ENCODE measurements at places on chromosomes 4 and X.

- no peak for DNase-seq
These were observed 83.8 kb upstream of the MAML3 start for GRCh38 chr4:140237616-140238350.

DNA sequence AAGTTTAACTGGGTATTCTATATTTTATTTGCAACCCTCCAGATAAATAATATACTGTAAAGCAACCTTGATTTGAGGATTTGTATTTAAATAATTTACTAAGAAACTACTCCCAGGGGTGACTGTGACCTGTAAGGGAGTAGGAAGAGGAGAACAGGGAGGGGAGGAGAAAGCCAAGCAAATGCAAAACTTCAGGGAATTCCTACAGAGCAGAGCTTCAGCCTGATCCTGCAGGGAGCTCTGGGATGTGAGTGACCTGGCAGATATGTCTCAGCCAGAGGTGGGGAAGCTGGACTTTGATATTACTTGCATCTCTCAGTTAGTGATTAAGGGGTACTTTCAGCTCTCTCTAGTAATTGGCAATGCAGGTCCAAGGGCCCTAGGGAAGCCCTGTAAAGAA is 302.0 kb downstream of the FRMPD4 start:
- DNase-seq = no peak

DNA sequence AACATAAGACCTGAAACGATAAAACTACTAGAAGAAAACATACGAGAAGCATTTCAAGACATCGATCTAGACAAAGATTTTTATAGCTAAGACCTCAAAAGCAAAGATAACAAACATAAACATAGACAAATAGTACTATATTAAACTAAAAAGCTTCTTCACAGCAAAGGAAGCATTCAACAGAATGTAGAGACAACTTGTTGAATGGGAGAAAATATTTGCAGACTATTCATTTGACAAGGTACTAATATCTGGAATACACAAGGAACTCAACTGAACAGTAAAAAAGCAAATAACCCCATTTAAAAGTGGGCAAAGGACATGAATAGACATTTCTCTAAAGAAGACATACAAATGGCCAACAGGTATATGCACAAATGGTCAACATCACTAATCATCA is 49.8 kb downstream of the MANBA start:
- no peak for DNase-seq

GRCh38 chrX:132046533-132046932 is 23.4 kb downstream of the STK26 start:
- DNase-seq = no peak

DNA sequence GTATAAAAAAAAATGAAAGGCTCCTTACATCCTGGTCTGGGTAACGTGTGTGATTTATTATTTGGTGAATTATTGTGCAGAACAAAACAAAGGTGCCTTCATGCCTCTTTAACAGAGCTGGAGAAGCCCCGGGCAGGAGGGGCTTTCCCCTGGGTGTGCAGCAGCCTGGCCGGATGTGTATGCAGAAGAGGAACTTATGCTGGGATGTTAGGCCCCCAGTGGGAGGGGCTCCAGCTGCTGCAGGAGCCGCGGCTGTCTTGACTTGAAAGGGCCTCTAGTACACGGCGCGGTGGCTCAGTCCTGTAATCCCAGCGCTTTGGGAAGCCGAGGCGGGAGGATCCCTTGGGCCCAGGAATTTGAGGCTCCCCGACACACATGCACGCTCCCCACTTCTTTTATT is 16.0 kb downstream of the CCNQ start:
- DNase-seq = no peak

DNA sequence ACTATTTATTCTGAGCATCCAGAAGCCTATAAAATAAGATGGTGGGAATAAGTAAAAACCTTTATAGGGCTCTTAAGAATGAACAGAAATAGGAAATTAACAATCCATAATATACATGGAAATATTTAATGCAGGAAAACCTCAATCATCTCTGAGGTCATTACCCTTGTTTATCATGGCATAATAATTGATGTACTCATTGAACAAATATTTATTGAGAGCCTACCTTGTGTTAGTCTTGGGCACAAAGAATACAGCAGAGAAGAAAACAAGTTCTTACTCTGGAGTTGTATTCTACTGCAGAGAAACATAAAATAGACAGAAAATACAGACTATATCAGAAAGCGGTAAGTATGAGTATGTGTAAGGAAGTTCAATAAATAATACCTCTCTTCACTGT is 167.2 kb downstream of the COX18 start:
- no peak for DNase-seq

DNA sequence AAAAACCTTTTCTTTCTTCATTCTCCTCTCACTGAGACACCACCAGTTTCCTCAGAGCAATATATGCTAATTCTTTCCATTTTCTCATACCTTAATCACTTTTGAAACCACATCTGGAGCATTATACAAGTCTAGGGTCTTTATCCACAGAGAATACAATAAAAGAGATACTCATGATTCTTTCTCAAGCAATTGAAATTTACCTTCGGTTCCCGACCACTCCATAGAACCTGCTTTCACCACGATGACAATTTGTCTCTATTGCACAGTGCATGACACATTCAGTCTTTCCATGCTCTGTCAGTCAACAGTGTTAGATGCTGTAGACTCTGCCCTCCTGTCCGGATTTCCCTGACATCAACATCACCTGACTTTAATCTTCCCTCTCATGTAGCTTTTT is 409.3 kb upstream of the NWD2 start:
- no peak for DNase-seq

GRCh38 chr4:139267301-139267700 is 12.7 kb downstream of the MGARP start:
- DNase-seq = no peak

DNA sequence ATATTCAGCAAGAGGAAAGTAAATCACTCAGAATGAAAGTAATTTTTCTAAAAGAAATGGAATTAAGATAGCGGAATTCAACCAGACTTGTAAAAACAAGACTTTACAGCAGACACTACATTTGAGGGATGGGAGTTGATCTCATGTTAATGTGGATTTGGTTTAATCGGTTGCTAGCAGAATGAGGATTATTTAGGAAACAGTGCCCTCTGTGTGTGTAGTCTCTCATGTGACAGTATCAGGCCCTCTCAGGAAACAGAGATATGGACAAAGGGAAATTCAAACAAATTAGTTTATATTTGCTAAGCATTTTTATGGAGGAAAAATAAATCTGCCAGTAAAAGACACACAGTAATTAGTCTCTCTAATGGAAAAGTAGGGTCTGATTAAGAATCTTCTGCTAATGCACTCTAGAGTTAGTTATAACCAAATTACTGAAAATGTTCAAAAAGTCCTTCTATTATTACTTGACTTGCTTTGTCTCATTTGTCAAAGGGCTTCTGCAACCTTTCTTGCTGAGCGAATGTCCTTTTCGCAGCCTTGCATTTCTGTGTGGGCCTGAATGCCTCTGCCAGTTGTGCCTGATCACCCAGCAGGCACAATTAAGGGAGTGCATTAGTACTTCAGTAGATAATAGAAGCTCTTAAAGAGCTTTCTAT is 1282.3 kb upstream of the TENM3 start:
- no peak for DNase-seq

GRCh38 chrX:20294284-20294683 is 27.6 kb upstream of the RPS6KA3 start:
- no peak for DNase-seq

- DNase-seq = no peak
These were observed 136.6 kb downstream of the AFF1 start for GRCh38 chr4:87071401-87071800.

- no peak for DNase-seq
These were observed 10.3 kb downstream of the PLCXD1 start for GRCh38 chrX:291411-291901.

GRCh38 chrX:96705905-96706304 is 21.3 kb downstream of the DIAPH2 start:
- no peak for DNase-seq

GRCh38 chr4:123325241-123325681 is 71.3 kb upstream of the SPRY1 start:
- DNase-seq = no peak

- DNase-seq = no peak
These were observed 1.4 kb downstream of the XK start for GRCh38 chrX:37686996-37687395.

DNA sequence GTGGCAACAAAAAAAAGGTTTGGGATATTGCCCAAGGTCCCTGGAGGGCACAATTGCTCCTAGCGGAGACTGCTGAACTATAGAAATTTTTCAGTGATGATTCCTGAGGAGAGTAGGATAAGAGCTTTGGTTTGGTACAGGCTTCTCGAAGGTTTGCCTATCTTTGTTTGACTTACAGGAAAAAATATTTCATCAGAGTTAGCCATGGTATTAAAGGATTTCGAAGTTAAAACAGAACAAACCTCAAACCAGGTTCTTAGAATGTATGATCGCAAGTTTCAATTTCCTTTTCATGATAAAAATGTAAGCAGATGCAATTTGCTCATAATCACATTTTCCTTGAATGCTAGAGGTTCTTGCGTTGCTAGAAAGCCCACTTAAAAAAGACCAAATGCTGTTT is 1.7 kb downstream of the EGFL6 start:
- DNase-seq = no peak

- DNase-seq = no peak
These were observed 1.5 kb downstream of the MND1 start for GRCh38 chr4:153346031-153346430.

DNA sequence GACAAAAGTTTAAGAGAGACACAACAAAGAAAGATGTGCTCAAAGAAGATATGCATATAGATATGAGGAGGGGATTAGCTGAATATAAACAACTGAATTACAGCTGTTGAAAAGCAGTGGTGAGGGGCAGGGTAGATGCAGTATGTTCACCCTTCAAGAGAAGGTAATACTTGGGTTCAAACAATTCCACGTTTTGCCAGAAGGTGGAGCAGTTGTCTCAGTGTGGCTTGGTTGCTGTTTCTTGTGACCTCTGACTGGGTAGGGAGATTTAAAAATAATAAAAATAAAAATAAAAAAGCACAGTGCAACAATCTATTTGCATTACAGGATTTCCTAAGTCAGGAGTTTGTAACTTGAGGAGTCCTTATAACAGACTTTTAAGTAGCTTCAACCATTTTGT is 23.3 kb downstream of the PHOX2B start:
- DNase-seq = no peak

All from NK-92 treated with Interleukin-12 subunit alpha and Interleukin-12 subunit beta, amount 100 ng/mL, for 24 hours (cell line).